ENCODE measurements at places on chromosomes 16 and 17. TPM values are rescaled to one million over a fixed set of nuclear protein-coding genes. Genes with fewer than 3 reads are reported as not detected.
A peak's percentile ranks its signal among the peaks of the same experiment; 100 is the strongest.

DNA sequence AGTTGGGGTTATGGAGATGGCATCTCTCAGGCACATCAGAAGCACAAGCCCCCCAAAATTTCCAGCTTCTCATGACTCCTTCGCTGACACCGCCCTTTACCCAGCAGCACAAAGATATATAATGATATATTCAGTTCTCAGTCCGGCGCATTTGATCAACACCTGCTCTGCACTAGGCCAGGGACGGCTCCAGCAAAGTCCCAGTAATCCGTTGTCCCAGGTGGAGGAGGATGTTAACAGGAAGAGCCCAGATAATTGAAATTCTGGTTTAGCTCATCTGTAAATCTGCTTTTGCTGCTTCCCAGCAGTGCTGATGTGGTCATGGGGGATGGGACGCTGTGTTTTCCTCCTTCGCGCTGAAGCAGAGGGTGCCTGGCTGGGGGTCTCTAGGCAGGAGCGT is 131.5 kb downstream of the OR1D5 start:
- DNase-seq = no peak
- no peaks in the 10 kb centered on the region for H3K27me3 ChIP-seq
- no peaks in the 10 kb centered on the region for H3K36me3 ChIP-seq

- no peak overlapping the region for H3K4me3 ChIP-seq
- H3K27ac ChIP-seq = no peak overlapping the region
- peaks cover 3% of the 10 kb centered on the region for H3K4me1 ChIP-seq
- no peaks in the 10 kb centered on the region for H3K36me3 ChIP-seq
- H3K27me3 ChIP-seq = no peaks in the 10 kb centered on the region
Observed at GRCh38 chr16:86952769-86953168, 364.4 kb downstream of the C16orf95 start.

DNA sequence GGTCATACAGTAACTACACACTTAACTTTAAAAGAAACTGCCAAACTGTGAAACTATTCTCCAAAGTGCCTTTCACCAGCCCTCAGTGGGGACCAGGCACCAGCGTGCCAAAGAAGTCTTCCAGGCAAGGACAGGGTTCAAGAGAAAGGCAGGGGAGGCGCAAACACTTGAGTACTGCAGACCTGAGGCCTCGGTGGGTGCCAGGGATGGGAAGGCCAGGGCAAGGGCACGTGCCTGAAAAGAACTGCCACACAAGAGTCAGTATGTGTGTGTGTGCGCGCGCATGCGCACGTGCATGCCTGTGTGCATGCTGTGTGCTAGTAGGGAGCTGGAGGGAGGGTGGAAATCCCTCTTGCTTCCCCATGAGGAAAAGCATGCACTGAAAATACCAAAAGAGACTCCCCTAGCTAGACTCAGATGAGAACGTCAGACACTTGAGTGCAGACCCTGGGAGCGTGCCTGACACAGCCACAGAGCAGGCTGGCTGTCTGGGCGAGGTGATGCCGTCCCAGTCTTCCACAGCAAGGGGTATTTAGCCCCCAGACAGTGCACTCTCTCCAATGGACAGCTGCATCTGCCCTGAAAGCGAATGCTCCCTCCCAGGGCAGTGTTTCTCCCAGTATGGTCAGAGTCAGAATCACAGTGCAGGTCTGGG is 40.1 kb upstream of the GSG1L start:
- H3K4me3 ChIP-seq = no peak overlapping the region
- H3K4me1 ChIP-seq = no peaks in the 10 kb centered on the region
- no peaks in the 10 kb centered on the region for H3K27me3 ChIP-seq
- peaks cover 81% of the 10 kb centered on the region for H3K36me3 ChIP-seq

DNA sequence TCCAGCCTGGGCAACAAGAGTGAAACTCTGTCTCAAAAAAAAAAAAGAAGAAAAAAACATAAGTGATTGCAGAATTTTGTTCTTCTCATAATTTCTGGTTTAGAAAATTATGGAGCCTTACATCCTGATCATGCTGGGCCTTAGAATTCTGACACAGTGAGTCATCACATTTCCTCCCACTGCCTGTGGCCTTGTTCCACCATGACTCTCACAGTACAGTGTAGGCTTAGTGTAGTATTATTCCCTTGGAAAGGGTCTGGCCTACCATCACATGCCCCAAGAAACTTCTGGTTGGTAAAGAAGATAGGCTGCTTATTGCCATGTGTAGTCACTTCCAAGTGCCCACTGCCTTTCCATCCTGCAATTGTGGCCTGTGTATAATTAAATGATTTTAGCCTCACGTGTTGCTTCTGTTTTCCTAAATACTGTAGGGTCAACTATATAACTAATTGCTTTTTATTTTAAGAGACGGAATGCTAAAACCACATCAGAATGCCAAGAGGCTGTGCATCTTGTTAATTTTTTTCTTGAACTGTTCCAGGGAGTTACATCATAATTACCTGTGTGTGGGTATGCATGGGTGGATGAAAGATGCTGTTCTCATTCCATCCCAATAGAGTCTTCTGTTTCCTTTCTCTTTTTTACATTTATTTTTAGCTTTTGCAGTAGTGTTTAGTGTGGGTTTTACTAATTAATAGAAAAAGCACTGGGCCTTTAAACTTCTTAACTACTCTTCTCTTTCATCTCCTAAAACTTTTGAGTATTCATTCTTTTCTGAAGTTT is 25.9 kb downstream of the OGFOD1 start:
- no peak for DNase-seq
- peaks cover 12% of the 10 kb centered on the region for H3K4me1 ChIP-seq
- no peak overlapping the region for H3K27ac ChIP-seq
- H3K4me3 ChIP-seq = no peak overlapping the region
- H3K36me3 ChIP-seq = peaks cover 56% of the 10 kb centered on the region
- H3K27me3 ChIP-seq = no peaks in the 10 kb centered on the region

DNA sequence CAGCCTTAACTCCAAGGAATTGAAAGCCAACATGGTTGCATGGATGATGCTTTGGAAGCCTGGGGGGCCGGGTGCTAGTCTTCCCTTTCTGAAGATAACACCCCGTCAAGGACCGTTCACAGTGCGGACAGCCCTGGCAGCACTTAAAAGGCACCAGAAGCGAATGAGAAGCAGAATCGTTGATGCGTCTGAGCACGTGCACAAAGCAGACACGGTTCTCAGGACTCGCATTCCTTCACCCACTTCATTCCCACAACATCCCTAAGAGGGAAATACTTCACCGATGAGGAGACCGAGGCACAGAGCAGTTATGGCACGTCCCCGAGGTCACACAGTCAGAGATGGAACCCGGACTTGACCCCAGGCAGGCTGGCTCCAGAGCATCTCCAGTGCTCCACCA is 14.2 kb downstream of the TRPV1 start:
- no peak overlapping the region for H3K27ac ChIP-seq
- H3K27me3 ChIP-seq = no peaks in the 10 kb centered on the region
- no peak overlapping the region for H3K4me3 ChIP-seq

DNA sequence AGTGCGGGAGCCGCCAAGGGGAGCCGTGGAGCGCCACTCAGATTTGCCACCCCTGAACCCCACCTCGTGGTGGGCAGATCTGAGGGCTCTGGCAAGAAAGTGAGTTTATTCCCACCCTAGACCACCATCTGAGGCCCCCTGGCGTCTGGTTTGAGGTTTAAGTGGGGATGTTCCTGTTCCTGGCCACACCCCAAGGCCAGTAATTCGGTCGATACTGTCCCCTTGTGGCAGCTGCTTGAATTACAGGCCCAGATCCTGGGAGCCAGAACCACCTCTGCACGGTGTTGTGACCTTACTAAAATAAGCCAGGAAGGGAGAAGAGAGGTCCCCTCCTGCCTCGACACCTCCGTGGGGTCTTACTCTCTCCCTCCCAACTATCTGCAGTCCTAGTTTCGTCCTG is 3.3 kb upstream of the LAT start:
- DNase-seq = peak; percentile 74
- H3K4me1 ChIP-seq = peaks cover 22% of the 10 kb centered on the region
- H3K27ac ChIP-seq = no peak overlapping the region
- peaks cover 51% of the 10 kb centered on the region for H3K36me3 ChIP-seq

- H3K4me1 ChIP-seq = peaks cover 14% of the 10 kb centered on the region
- DNase-seq = no peak
- no peaks in the 10 kb centered on the region for H3K27me3 ChIP-seq
- H3K36me3 ChIP-seq = peaks cover 2% of the 10 kb centered on the region
- H3K4me3 ChIP-seq = no peak overlapping the region
Observed at GRCh38 chr16:14501331-14502255, 128.5 kb downstream of the PARN start.

DNA sequence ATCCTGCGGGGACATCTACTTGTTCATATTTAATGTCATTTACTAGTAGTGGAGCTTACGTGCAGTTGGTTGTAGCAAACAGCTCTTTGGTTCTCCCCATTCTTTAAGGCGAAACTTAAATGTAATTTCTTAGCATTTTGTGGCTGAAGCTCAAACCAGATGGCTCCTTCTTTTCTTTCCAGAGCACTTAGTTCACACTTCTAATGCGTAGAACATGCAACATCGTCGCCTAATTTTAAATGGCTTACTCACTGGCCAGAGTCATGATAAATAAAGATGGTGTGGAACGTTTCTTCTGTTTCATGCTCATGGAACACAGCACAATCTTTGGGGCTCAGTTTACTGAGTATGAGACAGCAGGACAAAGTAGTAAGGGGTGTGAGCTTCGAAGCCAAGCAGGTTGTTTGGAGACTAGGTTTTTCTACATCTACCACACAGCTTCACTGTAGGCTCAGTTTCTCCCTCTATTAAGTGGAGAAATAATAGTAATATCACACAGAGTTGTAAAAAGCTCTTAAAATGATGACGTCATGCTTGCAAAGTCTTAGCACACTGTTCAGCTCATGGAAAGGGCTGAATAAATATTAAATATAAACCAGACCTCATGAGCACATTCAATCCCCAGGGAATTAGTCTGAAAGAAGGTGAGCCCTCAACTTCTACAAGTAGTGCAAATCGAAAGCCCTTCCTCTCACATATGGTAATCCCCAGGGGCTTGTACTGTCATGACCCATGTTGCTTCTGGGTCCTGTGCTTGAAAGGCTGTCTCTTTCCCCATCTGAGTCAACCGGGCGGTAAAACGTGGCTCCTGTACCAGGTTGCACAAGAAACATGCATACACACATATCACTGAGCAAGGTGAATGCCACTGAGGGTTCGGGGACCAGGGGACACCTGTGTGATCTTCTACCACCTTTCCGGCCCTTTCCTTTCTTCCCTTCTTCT is 384.3 kb downstream of the CDH13 start:
- no peaks in the 10 kb centered on the region for H3K27me3 ChIP-seq
- H3K36me3 ChIP-seq = no peaks in the 10 kb centered on the region
- DNase-seq = no peak
- no peaks in the 10 kb centered on the region for H3K4me1 ChIP-seq
- H3K27ac ChIP-seq = no peak overlapping the region

- no peaks in the 10 kb centered on the region for H3K4me1 ChIP-seq
- no peaks in the 10 kb centered on the region for H3K36me3 ChIP-seq
- DNase-seq = no peak
- H3K4me3 ChIP-seq = no peak overlapping the region
Observed at GRCh38 chr16:58212824-58213655, 15.1 kb upstream of the CSNK2A2 start.

DNA sequence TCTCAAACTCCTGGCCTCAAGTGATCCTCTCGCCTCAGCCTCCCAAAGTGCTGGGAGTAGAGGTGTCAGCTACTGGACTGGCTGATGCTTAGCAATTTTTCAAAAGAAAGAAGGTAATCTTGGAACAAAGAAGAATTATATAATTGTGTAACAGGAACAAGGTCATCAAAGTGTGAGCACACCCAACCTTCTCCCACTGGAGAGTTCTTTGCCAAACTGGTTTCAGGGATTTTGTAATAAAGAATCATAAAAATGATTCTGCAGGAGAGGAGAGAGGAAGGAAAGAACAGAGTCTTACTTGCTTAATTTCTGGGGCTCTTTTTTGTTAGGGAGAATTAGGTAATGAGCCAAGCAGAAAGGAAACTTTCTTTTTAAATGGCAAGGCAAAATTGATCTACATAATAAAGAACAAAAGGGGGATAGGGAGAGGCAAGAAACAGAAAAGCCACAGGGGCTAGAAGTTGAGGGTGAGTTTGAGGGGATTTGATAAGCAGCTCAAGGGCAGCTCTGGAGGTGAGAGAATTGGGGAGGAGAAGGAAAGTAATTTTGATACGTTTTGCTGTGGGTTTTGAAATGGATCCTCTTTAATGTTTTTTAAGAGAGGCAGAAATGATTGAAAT is 21.3 kb downstream of the CHD9NB start:
- no peaks in the 10 kb centered on the region for H3K36me3 ChIP-seq
- peaks cover 2% of the 10 kb centered on the region for H3K4me1 ChIP-seq
- peaks cover 16% of the 10 kb centered on the region for H3K27me3 ChIP-seq
- no peak overlapping the region for H3K4me3 ChIP-seq
- no peak for DNase-seq
- no peak overlapping the region for H3K27ac ChIP-seq

- DNase-seq = no peak
- H3K27ac ChIP-seq = peak overlapping the region; percentile 98
- H3K4me3 ChIP-seq = peak overlapping the region; percentile 95
Observed at GRCh38 chr16:86555704-86556075, 655 bp upstream of the MTHFSD start.

GRCh38 chr16:23354246-23354645 is 52.1 kb downstream of the SCNN1B start:
- H3K36me3 ChIP-seq = no peaks in the 10 kb centered on the region
- no peaks in the 10 kb centered on the region for H3K4me1 ChIP-seq
- no peak overlapping the region for H3K27ac ChIP-seq
- no peaks in the 10 kb centered on the region for H3K27me3 ChIP-seq
- no peak for DNase-seq

- no peaks in the 10 kb centered on the region for H3K27me3 ChIP-seq
- DNase-seq = no peak
- H3K4me1 ChIP-seq = no peaks in the 10 kb centered on the region
Observed at GRCh38 chr17:55155856-55156560, 108.8 kb upstream of the HLF start.

GRCh38 chr17:16491703-16492612 is at the start of gene LRRC75A:
TSS of gene LRRC75A (minus strand) at chr17:16492193. CDS start at chr17:16491990, 203 bp downstream.
- H3K36me3 ChIP-seq = no peaks in the 10 kb centered on the region
- peaks cover 50% of the 10 kb centered on the region for H3K27me3 ChIP-seq
- H3K27ac ChIP-seq = no peak within 1 kb of the TSS
- peak within 1 kb of the TSS; percentile 68 for H3K4me3 ChIP-seq

- H3K36me3 ChIP-seq = no peaks in the 10 kb centered on the region
- DNase-seq = no peak
- H3K4me3 ChIP-seq = peak overlapping the region; percentile 70
- H3K27ac ChIP-seq = no peak overlapping the region
- H3K27me3 ChIP-seq = no peaks in the 10 kb centered on the region
Observed at GRCh38 chr17:73010414-73010813, 82.1 kb downstream of the SLC39A11 start.

The ST6GALNAC1 gene
- total RNA-seq = 0.35 TPM

The ACSM2A gene
- 0.17 TPM for total RNA-seq

The FOXO3B gene
- total RNA-seq = 6.4 TPM

The GRAP gene
- total RNA-seq = 9.7 TPM

The DOC2B gene
- 0.98 TPM for total RNA-seq

The SEC14L5 gene
- total RNA-seq = not detected
